Thoracic aorta (tissue), 2 donors: ENCODE measurements at places on chromosomes 6 and 20.

- no peaks in the 10 kb centered on the region for H3K36me3 ChIP-seq
- no peak overlapping the region for H3K27ac ChIP-seq
- H3K27me3 ChIP-seq, result no peaks in the 10 kb centered on the region
- DNase-seq, result no peak
- peak overlapping the region; percentile 16 for H3K4me3 ChIP-seq
Observed at GRCh38 chr6:54681987-54682386, 164.6 kb upstream of the FAM83B start.

GRCh38 chr20:32823078-32823477 is 3.3 kb downstream of the MAPRE1 start:
- H3K27me3 ChIP-seq, result no peaks in the 10 kb centered on the region
- no peak for DNase-seq
- H3K4me1 ChIP-seq, result peaks cover 2% of the 10 kb centered on the region
- no peak overlapping the region for H3K27ac ChIP-seq
- H3K36me3 ChIP-seq, result peaks cover 10% of the 10 kb centered on the region
- no peak overlapping the region for H3K4me3 ChIP-seq

GRCh38 chr6:50213146-50213545 is 163.4 kb upstream of the DEFB112 start:
- H3K36me3 ChIP-seq, result no peaks in the 10 kb centered on the region
- H3K27ac ChIP-seq, result no peak overlapping the region
- no peak for DNase-seq
- no peaks in the 10 kb centered on the region for H3K4me1 ChIP-seq
- H3K4me3 ChIP-seq, result no peak overlapping the region
- H3K27me3 ChIP-seq, result no peaks in the 10 kb centered on the region

DNA sequence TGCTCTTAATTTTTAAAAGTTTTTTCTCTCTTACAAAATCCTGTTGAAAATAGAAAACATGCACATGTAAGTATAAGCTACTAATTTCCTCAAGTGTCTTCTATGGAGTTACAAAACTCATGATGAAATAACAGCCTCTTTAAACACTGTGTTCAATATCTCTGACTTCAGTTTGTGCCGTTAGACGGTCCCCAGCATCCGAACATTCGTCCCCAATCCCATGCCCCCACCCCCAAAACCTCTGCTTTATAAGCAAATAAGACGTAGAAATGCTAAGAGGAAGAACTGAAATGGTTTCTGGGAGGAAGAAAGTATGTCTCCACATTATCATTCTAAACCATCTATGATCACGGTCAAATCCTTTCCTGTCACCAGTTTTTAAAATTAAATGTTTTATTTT is 31.7 kb upstream of the MYB start:
- H3K36me3 ChIP-seq, result no peaks in the 10 kb centered on the region
- H3K4me3 ChIP-seq, result no peak overlapping the region
- no peak for DNase-seq
- H3K27me3 ChIP-seq, result no peaks in the 10 kb centered on the region

DNA sequence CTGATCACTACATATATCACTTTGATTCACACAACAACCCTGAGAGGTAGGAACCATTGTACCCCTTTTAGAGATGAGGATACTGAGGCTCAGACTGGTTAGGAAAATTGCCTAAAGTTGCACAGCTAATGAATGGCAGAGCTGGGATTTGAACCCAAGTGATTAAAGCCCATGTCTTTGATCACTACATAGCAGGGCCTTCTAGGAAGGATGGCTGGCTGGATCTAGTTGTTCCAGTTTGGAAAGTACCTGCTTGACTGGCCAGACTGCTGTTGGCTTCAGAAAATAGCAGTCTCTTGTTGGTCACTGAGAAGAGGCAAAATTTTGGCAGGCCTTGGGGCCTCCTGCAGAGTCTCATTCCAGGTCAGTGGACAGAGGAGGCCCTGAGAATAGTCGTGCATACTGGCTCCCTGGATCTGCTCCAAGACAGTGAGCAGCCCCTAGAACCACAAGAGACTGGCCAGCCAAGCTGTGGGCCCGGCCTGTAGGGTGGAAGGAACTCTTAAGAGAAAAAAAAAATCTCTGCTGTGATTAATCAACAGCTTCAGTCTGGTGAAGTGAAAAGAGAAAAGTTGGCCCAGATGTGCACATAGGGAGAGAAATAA is 17.5 kb downstream of the PPARD start:
- no peak overlapping the region for H3K4me3 ChIP-seq
- H3K36me3 ChIP-seq, result no peaks in the 10 kb centered on the region
- DNase-seq, result no peak
- H3K27me3 ChIP-seq, result no peaks in the 10 kb centered on the region

DNA sequence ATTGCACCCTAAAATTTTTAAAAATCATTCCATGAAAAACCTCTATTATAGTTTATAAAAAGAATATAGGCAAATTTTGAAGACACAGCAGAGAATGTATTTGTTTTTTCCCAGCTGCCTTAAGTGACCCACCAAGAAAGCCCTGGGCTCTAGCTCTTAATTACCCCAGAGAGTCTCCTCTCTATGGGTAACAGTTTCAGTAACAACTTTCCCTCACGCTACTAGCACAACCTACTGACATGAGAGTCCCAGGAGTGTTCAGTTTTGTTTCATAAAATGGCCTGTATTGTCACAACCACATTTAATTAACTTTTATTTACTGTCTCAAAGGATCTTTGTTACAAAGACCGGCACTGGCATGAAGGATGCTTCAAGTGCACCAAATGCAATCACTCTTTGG is 41.5 kb downstream of the FHL5 start:
- H3K36me3 ChIP-seq, result no peaks in the 10 kb centered on the region
- no peak for DNase-seq
- peaks cover 74% of the 10 kb centered on the region for H3K4me1 ChIP-seq
- H3K4me3 ChIP-seq, result no peak overlapping the region
- H3K27me3 ChIP-seq, result no peaks in the 10 kb centered on the region
